HT1080 (cell line): ENCODE measurements at places on chromosomes 16 and 17.
A peak's percentile ranks its signal among the peaks of the same experiment; 100 is the strongest.

DNA sequence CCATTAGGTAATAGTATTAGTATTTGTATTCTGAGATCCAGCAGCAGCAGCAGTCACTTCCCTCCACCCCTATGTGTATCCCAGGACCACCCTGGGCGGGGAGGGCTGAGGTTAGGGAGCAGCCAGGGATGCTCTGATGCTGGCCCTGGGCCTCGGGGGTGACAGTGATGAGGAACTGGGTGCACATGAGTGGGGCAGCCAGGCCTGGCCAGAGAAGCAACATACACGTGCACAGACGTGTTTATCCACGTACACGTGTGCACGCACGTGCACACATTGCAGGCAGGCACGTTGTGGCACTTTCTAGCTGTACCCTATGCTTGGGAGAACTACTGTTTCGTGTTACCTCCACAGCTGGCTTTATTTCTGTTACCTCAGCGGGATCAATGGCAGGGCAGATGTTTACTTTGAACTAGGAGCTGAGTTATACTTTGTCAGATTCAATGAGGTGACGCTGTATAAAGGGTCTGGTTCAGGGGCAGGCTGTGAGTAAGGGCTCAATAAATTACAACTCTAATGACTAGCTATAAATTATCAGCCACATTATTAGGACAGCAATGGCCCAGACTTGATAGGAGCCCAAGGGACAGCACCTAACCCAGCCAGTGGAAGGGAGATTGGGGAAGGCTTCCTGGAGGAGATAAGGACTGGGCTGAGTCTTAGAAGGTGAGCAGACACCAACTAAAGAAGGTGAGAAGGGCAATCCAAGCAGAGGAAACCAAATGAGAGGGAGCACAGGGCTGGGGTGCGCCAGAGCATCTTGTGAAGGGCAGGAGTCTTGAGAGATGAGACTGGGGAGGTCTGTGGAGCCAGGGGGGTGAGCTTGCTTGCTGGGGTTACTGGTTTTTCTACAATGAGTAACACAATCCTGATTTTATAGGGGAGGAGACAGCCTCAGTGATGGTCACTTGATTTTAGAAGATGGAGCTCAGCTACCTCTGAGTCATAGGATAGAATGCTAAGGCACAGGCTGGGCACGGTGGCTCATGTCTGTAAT, 22.4 kb upstream of the CA4 start:
- no peak for DNase-seq

DNA sequence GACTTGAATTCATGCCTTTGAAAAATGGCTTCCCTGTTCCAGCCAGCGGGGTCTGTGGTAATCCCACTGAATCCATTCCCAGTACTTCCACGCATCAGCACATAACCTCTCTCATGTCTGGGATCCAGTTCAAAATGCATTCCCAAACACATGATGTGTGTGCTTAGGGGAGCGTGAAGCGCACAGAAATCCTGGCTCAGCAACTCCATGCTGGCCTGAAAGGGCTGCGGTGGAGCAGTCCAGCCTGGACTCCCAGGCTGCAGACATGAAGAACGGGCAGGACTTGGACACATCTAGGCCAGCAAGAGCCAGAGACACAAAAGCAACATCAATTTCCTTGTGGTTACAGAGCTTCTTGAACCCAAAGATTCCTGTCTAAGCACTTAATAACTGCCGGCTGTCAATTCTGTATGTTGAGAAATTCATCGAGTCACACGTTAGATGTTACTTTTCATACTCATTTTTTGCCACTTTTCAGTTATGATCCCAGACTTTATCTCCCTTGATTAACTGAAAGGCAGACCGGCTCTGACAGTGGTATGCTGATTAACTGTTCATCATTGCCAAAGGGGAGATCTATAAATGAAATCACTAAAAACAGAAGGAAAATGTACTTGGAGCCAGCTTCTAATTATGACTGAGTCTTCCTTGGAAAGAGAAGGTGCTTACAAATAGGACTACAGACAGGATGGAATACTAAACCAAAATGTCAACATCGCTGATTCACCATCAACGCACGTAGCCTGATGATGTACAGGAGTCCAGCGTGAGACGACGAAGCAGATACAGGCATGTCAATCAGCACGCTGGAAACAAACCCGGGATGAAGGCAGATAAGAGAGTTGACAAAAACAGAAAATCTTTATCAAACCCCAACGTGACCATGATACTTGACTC, 23.0 kb downstream of the NSMCE1 start:
- DNase-seq, result peak; percentile 80

DNA sequence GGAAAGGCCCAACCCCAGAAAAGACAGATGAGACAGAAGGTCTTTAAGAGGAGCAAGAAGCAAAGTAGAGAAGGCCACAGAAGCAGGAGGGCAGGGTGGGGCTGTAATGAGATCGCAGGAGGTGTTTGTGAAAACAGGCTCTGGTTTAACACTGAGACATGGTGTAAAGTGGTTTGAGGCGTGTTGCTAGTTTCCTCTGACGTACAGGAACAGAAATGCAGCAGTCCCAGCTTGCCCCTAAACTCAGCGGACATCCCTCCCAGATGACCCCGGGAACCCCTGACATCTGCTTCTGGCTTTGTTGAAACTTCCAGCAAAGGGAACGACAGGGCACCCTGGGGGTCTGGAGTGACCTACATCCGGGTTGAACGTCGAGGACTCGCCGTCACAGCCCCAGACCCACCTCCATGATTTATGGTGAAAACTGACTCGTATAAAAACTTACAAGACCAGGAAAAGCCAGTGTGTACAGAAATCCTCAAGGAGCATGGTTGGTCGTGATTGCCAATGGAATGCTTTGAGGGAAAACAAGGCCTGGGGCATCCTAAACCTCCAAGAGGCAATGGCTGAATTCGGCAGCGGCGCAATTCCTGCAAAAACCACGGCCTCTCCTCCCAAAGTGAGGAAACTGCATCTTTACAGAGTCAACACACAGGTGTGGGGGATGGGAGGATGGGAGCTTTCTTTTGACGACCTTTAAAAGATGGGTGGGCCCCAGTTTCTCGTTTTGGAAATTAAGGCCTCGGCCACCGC, 25.8 kb downstream of the LITAF start:
- DNase-seq, result no peak

DNA sequence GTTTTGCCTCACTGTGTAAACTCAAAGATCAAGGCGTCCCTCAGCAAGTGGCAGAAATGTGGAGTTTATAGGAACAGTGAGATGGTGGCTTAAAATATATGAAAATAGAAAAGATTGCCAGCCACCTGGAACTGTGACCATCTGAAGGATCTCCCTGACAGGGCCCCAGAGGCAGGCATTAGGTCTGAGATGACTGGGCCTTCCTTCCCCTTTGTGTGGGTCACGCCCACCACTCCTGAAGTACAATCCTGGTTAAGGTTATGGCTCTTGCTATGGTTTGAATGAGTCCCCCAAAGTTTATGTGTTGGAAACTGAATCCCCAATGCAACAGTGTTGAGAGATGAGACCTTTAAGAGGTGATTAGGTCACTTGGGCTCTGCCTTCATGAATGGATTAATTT, 6.4 kb downstream of the ST6GALNAC2 start:
- no peak for DNase-seq

DNA sequence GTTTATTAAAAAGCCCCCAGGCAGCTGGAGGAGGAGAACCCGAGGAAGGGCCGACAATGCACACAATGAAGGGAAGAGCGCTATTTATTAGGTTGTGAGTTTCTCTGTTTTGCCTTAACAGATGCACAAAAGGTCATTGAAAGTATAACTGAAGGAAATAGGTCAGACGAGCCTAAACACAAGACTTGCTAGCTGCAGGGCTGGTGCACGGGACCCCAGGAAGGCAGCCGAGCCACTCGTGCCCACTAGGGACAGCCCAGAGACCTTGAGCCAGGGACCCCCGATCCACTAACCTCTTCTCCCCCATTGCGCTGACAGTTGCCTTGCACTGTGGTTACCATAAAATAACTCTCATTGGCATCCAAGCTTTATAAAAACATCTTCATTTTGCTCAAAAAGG, 11.3 kb downstream of the LITAFD start:
- DNase-seq, result no peak

GRCh38 chr16:49278567-49278827, 3.1 kb downstream of the CBLN1 start:
- no peak for DNase-seq

GRCh38 chr17:71168053-71168741, 952.6 kb upstream of the SOX9 start:
- no peak for DNase-seq

- no peak for DNase-seq
Measured at GRCh38 chr17:31529841-31530251, 138.4 kb downstream of the RAB11FIP4 start.

GRCh38 chr16:70681382-70682238, 4.2 kb downstream of the MTSS2 start:
- no peak for DNase-seq

- DNase-seq, result peak; percentile 7
Measured at GRCh38 chr17:8740486-8740885, 4.2 kb downstream of the CCDC42 start.

- no peak for DNase-seq
Measured at GRCh38 chr16:84585467-84585866, 32.4 kb downstream of the COTL1 start.

DNA sequence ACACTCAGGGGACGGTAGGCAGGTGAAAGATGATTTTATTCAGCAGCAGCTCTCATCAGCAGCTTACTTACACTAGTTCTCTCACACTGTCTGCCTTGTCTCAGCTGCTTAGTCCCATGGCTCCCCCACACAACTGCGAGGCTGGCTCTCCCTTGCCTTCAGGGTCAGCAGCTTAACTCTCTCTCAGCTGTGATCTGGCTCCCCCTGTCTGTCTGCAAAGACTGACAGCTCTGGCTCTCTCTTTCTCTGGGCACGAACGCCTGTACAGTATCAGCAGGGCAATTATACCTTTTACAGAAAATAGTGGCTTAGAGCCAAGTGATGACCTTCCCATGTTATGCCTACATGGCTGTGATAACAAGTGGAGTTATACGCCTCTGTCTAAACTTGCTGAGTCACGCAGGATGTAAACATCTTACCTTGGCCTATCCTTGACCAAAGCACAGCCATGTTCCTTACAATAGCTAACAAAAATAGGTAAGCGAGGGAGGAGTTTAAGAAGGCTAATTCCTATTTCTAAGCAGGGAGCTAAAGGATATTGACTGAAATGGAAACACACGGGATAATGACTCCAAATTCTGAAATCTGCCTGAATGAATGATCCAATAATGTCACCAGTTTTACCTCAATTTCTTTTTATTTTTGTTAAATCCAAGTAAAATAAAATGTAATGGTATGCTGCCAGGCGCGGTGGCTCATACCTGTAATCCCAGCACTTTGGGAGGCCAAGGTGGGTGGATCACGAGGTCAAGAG, 1.1 kb upstream of the NDUFAB1 start:
- DNase-seq, result peak; percentile 27

- DNase-seq, result no peak
Measured at GRCh38 chr16:67551972-67552371, 10.4 kb upstream of the CTCF start.

- DNase-seq, result no peak
Measured at GRCh38 chr17:34656801-34657200, 77.4 kb downstream of the TMEM132E start.

GRCh38 chr17:37067555-37068111, 118.9 kb downstream of the AATF start:
- peak; percentile 64 for DNase-seq

DNA sequence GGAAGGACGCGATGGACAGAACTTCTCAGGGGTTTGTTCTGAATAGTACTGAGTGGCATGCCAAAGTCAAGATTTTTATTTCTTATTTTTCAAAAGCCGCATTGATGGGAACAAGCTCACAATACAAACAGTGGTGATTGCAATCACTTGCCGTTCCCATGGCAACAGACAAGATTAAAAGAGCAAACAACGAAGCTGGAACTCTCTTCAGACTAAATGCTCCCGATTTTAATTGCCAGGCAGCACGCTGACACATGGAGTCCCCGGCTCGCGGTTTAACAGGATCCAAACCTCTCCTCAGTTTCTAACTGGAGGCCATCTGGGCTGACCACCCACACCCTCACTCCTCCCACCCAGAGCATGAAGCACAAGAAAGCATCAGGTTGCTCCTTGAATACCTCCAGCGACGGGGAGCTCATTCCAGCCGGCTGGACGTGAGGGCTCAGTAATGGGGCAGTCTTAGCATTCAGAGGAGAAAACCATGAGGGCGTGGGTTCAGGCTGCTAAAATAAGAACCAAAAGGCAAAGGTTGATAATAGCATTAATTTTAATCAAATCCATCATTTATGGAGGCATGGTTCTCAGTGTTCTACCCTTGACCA, 41.5 kb downstream of the AIPL1 start:
- DNase-seq, result no peak

GRCh38 chr16:18834864-18835263, 33.5 kb upstream of the ARL6IP1 start:
- DNase-seq, result no peak

DNA sequence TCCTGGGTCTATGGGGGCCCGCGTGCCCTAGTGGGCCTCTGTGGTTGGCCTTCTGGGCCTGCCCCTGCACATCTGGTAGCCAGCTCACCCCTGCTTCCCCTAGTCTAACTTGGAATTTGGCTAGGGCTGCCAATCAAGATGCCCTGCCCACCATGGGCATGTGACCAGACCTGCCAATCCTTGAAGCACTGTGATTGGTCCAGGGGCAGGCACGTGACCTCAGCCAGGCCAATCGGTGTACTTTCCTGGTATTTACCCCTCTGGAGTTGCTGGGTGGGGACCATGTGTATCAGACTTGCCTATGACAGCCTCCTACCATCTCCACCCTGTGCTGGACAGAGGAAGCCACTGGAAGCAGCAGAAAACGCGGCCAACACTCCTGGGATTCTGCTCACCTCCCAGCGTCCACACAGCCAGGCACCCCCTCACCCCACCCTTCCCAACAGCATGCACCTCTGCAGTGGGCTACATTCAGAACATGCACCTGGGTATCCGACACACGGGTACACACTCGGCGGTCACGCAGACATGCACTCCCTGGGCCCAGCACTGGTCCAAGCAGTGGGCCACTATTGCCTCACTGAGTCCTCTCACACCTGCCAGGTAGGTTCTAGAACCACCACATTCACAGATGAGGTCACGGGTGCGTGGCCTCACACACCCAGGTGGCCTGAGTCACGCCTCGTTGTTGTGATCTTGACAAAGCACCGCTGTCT, 96.9 kb downstream of the RBFOX3 start:
- DNase-seq, result no peak

DNA sequence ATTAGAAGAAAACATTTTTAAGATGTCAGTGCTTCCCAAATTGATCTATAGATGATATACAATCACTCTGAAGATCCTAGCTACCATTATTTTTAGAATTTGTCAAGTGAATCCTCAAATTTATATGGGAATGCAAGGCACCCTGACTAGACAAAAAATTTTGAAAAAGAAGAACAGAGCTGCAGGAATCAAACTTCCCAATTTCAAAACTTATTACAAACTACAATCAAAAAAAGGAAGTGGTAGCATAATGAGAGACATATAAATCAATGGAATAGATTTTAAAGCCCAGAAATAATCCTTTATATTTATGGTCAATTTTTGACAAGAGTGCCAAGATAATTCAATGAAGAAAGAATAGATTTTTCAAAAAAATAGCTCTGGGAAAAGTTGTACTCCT, 198.3 kb upstream of the KCNJ16 start:
- no peak for DNase-seq

- DNase-seq, result no peak
Measured at GRCh38 chr16:81571592-81572385, 127.2 kb downstream of the CMIP start.

GRCh38 chr17:56324676-56325075, 171.4 kb downstream of the ANKFN1 start:
- no peak for DNase-seq
